ENCODE measurements at places on chromosomes 2 and 18. TPM values are rescaled to one million over a fixed set of nuclear protein-coding genes. Genes with fewer than 3 reads are reported as not detected.
A peak's percentile ranks its signal among the peaks of the same experiment; 100 is the strongest.

DNA sequence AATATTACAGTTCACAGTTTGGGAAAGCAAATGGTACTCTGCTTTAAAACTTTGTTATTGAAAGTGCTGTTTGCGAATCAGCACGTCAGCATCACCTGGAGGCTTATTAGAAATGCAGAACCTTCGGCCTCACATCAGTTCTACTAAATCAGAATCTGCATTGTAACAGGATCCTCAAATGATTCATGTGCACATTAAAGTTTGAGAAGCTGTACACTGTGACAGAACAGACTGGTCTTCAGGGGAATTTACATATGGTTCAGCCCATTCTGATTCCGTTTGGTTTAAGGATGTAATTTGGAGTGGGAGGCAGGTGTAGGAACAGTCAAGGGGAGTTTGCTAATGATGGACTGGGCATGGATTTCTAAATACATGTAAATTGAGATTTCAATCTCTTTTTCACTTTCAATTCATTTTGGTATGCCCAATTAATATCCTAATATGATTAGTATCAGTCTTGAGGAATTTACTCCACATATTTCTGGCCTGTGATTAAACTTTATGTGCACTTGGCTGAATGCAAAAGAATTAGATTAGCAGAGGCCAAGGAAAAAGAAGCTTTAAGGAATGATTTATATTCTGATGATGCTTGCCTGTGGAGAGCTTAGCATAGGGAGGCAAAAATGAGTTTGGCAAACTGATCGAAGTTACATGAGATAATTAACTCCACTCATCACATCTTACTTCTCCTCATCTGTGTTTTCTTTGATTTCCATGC lies 248.8 kb downstream of the XIRP2 start:
- no peak overlapping the region for H3K4me3 ChIP-seq
- no peaks in the 10 kb centered on the region for H3K36me3 ChIP-seq
- peaks cover 10% of the 10 kb centered on the region for H3K4me1 ChIP-seq
- no peaks in the 10 kb centered on the region for H3K27me3 ChIP-seq

DNA sequence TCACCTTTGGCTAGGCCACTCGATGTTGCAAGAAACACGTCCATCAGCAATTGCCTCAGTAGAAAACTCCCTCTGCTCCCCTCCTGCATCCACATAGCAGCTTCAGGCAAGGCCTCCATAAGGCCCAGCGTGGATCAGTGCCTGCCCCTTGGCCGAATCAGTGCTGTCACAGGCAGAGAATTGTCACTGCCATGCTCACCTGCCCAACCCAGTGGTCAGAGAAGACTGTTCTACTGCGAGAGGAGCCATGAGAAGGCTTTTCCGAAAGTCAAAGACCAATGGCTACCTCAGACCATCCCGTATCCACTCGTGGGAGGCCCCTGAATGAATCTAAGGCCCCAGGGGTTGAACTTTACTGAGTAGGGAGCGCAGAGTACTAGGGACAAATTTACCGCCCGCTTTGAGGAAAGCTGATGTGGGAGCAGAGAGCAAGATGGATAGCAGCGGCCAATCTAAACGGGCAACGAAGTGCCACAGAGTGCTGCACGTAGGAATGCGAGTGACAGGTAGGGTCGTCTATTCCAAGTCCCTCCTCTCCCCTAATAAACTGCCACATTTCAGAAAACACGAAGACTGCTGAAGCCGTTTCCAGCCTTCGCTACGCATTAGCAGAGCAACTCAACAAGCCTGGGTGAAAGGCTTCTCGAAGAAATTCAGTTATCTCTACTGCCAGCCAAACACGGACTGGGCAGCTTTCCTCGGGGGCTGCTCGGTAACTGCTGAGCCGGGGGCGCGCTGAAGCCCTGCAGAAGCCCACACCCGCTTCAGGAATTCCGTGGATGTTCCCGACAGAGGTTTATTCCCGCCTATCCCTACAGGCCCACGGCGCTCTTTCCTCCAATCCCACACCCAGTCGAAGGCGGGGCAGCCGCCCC lies 968 bp upstream of the RALBP1 start:
- H3K4me3 ChIP-seq = peak overlapping the region; percentile 87
- H3K4me1 ChIP-seq = peaks cover 16% of the 10 kb centered on the region
- H3K27me3 ChIP-seq = no peaks in the 10 kb centered on the region
- DNase-seq = no peak

Gene SCN3A
- not detected for total RNA-seq

Gene RAPGEF4
- 0.78 TPM for total RNA-seq

DNA sequence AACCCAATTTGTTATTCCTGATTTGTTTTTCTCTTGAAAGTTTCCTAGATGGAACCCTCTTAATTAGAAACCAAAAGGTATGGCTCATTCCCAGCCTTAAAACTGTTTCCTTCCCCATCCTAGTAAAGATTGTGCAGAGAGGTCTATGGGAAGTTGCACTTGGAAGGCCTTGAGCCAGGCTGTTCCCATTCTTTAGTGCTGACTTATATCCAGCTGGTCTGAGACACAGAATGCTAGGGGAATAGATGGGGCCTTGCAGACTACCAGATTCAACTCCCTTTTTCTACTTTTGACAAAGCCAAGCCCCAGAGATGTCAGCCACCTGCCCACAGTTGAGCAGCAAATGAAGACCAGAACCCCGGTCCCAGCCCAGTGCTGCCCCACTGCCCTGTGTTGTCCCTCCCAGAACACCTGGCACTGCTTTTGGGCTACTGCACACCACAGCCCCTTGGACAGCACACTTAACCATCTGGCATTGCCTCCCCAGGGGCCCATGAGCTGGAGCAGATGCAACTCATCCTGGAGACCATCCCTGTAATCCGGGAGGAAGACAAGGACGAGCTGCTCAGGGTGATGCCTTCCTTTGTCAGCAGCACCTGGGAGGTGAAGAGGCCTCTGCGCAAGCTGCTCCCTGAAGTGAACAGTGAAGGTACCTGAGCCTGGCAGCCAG lies 98.2 kb downstream of the MRO start:
- H3K27me3 ChIP-seq = no peaks in the 10 kb centered on the region
- no peak overlapping the region for H3K27ac ChIP-seq
- H3K36me3 ChIP-seq = no peaks in the 10 kb centered on the region
- no peak for DNase-seq
- no peak overlapping the region for H3K4me3 ChIP-seq
- peaks cover 13% of the 10 kb centered on the region for H3K4me1 ChIP-seq

GRCh38 chr2:100786297-100786658 lies 33.7 kb upstream of the NPAS2 start:
- no peak for DNase-seq
- no peak overlapping the region for H3K27ac ChIP-seq
- no peaks in the 10 kb centered on the region for H3K36me3 ChIP-seq
- H3K4me3 ChIP-seq = no peak overlapping the region

GRCh38 chr2:160141419-160141818 lies 58.7 kb downstream of the ITGB6 start:
- no peak overlapping the region for H3K4me3 ChIP-seq
- DNase-seq = no peak
- H3K27me3 ChIP-seq = no peaks in the 10 kb centered on the region
- H3K27ac ChIP-seq = no peak overlapping the region
- H3K36me3 ChIP-seq = no peaks in the 10 kb centered on the region
- H3K4me1 ChIP-seq = no peaks in the 10 kb centered on the region

DNA sequence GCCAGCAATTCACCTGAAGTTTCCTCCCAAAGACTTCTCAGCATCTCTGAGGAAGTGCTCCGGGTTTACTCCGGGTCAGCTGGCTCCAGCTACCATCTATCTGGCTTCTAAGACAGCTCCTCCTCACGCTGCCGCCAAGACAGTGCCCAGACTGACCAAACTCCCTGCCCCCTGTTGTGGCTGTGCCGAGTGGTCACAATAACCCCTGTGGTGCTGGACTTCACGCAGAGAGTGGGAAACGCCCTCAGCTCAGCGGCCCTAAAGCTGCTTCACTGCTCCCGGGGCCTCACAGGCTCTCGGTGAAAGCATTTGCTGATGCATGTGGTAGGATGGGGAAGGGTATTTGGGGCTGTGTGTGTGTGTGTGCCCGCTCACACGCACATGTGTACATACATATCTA lies 154.8 kb upstream of the ZNF236 start:
- H3K4me3 ChIP-seq = no peak overlapping the region
- 0 out of 2 replicates have a peak, but pooled peaks cover 3% of the 10 kb centered on the region for H3K27me3 ChIP-seq
- no peak for DNase-seq
- peaks cover 9% of the 10 kb centered on the region for H3K4me1 ChIP-seq
- no peak overlapping the region for H3K27ac ChIP-seq
- no peaks in the 10 kb centered on the region for H3K36me3 ChIP-seq

DNA sequence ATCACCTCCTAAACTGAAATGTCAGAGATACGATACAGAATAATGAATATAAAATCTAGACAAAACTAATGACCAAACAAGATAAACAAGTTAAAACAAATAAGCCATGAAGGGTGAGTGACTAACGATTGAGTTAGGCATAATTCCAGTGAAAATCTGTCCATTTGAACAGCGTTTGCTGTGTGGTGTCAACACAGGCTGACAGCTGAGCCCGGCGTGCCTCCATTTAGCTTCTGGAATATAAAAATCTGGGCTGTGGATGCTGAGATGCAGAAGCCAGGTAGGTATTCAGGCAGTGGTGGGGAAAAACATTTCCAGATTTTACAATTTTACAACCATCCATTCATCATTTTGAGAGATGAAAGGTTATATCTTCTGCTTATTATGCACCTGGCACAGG lies 2041.4 kb upstream of the CELF4 start:
- peaks cover 61% of the 10 kb centered on the region for H3K4me1 ChIP-seq
- H3K36me3 ChIP-seq = no peaks in the 10 kb centered on the region
- no peak overlapping the region for H3K4me3 ChIP-seq
- H3K27ac ChIP-seq = no peak overlapping the region

- H3K27ac ChIP-seq = peak overlapping the region; percentile 44
- no peaks in the 10 kb centered on the region for H3K27me3 ChIP-seq
- peaks cover 39% of the 10 kb centered on the region for H3K36me3 ChIP-seq
These were observed 23.8 kb downstream of the SMAD4 start for GRCh38 chr18:51053814-51054213.

Measured in WTC11 (cell line).